ENCODE measurements at places on chromosomes 2 and 18. TPM values are rescaled to one million over a fixed set of nuclear protein-coding genes. Genes with fewer than 3 reads are reported as not detected.

C2orf81 gene
- polyA plus RNA-seq: 4.6 TPM

ANKRD30B gene
- polyA plus RNA-seq: 0.14 TPM

LOXL3 gene
- 11.0 TPM for polyA plus RNA-seq

TTLL4 gene
- 30.9 TPM for polyA plus RNA-seq

ESPNL gene
- 2.7 TPM for polyA plus RNA-seq

ITGA4 gene
- 36.9 TPM for polyA plus RNA-seq

PKP4 gene
- polyA plus RNA-seq: 171 TPM

PIEZO2 gene
- 13.6 TPM for polyA plus RNA-seq

SH3BP4 gene
- 38.1 TPM for polyA plus RNA-seq

VWA3B gene
- 1.1 TPM for polyA plus RNA-seq

ABCB11 gene
- polyA plus RNA-seq: 0.15 TPM

SULT1C4 gene
- 39.8 TPM for polyA plus RNA-seq

MORN2 gene
- 48.4 TPM for polyA plus RNA-seq

GKN2 gene
- not detected for polyA plus RNA-seq

IL36G gene
- 0.27 TPM for polyA plus RNA-seq

SLC38A11 gene
- 21.5 TPM for polyA plus RNA-seq

CLEC4F gene
- 0.09 TPM for polyA plus RNA-seq

TFCP2L1 gene
- polyA plus RNA-seq: 56.5 TPM

IL1F10 gene
- not detected for polyA plus RNA-seq

SMC6 gene
- polyA plus RNA-seq: 33.9 TPM

RGPD3 gene
- 0.49 TPM for polyA plus RNA-seq

B3GNT7 gene
- polyA plus RNA-seq: 3.4 TPM

DHRS9 gene
- polyA plus RNA-seq: 0.58 TPM

DCDC2C gene
- 0.32 TPM for polyA plus RNA-seq

MYOM1 gene
- polyA plus RNA-seq: 8.6 TPM

CHRNA1 gene
- polyA plus RNA-seq: 4.1 TPM

FAM110C gene
- 8.9 TPM for polyA plus RNA-seq
